ENCODE measurements at places on chromosomes 11 and 22.

GRCh38 chr11:48107188-48107704 is 109.4 kb upstream of the OR4B1 start:
- DNase-seq, result no peak

DNA sequence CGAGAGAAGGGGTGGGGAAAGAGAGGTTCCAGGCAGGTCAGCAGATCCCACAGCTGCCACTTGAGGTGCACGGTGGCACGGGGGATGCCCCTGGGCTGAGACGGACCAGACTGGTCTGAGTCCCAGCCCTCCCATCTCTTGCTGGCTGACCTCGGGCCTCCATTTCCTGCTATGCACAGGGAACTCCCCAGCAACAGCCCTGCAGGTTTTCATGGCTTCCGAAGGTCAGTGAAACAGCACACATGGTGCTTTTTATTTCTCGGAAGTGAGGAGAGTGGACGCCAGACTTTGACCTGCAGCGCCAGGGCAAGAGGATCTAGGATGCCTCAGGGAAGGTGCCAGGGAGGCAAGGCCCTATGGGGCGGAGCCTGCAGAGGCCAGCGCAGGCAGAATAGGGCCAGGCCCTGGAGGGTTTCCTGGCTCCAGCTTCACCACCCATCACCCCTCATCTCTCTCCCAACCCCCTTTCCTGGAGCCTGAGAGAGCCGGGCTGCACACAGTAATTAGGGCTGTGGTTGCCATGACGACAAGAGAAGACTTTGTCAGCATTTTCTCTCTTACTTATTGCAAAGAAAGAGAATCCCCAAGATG is 29.5 kb downstream of the SLC22A12 start:
- peak; percentile 72 for DNase-seq

- DNase-seq, result no peak
These were observed 953 bp downstream of the ATG16L2 start for GRCh38 chr11:72815110-72815618.

DNA sequence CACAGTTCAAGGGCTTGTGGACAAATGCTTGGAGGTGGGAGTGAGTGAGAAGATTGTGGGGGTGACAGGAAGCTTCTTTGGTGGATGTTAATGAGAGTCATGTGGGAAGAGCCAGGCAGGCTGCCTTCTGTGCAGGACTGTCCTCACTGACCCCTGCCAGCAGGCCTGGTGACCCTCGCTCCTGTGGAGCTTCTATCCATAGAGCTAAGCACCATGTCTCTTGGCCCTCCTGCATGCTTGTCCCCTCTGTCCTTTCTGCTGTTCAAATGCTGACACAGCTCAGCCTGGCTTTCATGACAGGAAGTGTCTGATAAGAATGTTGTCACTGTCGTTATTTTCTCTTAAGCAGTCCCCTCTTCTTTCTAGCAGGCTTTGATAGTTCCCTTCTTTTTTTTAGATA is 37.6 kb downstream of the NAT10 start:
- no peak for DNase-seq

DNA sequence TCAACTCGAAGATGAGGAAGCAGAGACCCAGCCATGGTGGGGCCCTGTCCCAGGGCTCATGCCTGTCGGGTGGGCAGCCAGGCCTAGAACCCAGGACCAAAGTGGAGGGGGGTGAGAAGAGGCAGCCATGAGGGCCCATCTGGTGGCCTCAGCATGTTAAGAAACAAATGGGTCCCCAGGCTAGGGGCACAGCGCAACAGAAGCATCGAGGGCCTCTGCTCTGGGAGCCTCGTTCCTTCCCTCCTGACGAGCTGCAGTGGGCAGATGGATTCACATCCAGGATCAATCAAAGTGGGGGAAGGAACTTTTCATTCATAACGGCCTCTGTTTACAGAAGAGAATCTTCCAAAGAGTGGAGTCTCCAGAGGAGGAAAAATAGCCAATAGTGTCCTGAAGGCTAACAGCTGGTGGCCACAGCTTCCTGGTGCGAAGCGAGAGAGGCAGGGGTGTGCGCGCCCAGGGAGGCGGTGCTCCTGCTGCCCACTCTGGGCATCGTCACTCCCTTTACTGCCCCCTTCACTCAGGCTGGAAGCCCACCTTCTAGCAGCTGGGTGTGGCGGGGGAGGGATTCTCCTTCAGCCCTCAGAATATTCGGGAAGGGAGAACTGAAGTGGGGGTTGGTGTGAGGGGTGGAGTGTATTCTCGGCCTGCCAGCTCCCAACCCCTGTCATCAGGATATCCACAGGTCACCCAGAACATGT is 4.3 kb downstream of the CBX7 start:
- no peak for DNase-seq

DNA sequence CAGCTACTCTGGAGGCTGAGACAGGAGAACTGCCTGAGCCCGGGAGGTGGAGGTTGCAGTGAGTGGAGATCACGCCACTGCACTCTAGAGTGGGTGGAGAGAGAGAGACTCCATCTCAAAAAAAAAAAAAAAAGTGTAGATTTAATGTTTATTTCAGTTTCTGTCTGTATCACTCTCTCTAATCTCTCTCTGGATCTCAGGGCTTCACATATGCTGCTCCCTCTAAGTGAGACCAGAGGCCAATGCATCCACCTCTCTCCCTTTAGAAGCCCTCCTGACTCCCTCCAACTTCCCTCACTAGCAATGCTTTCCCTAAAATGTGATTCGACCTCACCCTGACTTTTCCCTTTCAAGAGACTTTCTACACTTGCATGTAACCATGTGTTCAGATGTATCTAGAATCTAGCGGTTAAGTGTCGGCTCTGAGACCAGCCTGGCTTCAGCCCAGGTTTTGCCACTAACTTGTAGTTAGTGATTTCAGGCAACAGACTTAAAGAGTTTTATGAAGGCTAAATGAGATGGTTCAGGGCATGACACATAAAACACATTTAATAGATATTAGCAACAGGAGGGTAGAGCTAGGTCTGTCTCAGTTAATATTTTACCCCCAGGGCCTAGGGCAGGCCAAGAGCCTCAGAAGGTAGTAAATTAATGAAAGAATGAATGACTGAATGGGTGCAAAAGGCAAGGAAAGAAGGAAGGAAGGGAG is 364.3 kb downstream of the LARGE1 start:
- no peak for DNase-seq

GRCh38 chr11:16942342-16942741 is 71.9 kb downstream of the PLEKHA7 start:
- DNase-seq, result no peak

DNA sequence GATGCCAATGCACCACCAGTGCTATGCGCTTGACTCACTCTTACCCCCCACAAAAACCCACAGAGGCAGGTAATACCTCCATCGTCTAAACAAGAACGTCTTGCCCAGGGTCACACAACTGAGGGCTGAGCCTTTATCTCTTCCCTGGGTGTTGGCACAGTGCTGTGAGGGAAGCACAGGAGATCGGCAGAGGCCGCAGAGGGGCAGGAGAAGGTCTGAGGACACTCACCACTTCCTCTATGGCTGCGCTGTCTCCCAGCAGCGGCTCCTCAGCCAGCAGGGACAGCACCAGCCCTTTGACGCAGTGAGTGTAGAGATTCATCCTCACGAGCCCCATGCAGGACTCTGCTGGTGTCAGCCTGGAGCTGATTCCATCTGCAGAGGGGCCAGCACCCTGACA is 19.9 kb downstream of the HPS4 start:
- DNase-seq, result no peak

DNA sequence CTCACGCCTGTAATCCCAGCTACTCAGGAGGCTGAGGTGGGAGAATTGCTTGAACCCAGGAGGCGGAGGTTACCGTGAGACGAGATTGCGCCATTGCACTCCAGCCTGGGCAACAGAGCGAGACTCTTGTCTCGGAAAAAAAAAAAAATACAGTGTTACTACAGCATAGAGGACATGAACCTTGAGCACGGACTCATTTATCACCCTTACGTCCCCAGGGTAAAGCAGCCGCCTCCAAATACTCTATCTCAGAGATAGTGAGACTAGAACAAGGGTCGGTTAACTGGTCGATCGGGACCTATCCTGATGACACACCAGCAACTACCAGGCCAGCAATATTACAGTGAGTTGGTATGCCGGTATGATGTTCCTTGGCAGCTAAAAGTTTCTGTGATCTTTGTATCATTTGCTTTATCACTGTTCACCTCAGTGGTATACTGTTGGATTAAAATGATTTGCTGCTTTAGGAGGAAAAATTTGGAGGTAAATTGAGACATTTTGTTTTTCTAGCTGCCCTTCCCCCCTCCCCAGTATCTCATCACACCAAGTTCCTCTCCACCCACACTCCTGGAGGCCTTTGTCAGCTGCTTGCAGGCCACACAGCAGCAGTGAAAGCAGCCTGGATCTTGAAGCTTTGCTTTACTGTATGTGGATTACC is 7.0 kb upstream of the SIDT2 start:
- no peak for DNase-seq

GRCh38 chr11:107573438-107573837 is 7.9 kb upstream of the ALKBH8 start:
- DNase-seq, result no peak

DNA sequence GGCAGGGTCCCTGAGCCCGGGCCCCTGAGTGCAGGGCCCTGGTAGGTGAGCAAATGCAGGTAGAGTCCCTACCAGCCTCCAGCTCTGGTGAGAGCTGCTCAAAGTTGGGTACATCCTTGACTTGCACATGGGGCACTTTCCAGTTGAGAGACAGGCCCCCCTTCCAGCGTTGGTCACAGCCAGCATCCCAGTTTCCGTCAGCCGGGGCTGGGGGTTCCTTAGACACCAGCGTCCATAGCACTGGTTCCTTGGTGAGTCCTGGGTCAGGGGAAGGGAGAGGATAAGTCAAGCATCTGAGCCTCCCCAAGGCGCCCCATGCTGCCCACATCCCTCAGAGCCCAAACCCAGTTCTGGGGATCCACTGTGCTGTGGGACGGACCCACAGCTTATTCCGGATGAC is 5.6 kb downstream of the PNPLA5 start:
- no peak for DNase-seq

- no peak for DNase-seq
These were observed 596.7 kb downstream of the JRKL start for GRCh38 chr11:96986516-96986915.
